ENCODE measurements at places on chromosomes 5 and 9. TPM values are rescaled to one million over a fixed set of nuclear protein-coding genes. Genes with fewer than 3 reads are reported as not detected.
A peak's percentile ranks its signal among the peaks of the same experiment; 100 is the strongest.

ZCCHC7 gene
- total RNA-seq: 31.7 TPM

FAM221B gene
- total RNA-seq: 0.26 TPM

- no peak for DNase-seq
These were observed 21.2 kb downstream of the RNF130 start for GRCh38 chr5:180050121-180050940.

DNA sequence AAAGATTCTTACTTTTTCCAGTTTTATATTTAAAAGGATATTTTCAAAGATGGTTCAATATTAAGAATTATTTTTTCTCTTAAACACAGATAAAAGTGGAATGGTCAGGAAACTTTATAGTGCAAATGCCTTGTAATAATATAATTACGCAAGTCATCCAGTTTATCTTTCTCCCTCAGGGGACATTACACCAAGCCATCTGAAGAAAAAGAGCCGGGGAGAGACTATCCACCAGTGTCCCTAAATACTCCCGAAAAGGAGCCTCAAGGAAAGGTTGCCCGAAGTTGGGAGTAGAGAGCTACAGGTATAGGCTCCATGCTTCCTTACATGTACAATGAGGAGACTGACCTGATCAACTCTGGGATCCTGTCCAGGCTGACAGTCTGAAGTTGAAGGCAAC is 101.1 kb downstream of the SERINC5 start:
- DNase-seq: no peak

- no peak for DNase-seq
These were observed 222.7 kb downstream of the MAST4 start for GRCh38 chr5:66818935-66819328.

DNA sequence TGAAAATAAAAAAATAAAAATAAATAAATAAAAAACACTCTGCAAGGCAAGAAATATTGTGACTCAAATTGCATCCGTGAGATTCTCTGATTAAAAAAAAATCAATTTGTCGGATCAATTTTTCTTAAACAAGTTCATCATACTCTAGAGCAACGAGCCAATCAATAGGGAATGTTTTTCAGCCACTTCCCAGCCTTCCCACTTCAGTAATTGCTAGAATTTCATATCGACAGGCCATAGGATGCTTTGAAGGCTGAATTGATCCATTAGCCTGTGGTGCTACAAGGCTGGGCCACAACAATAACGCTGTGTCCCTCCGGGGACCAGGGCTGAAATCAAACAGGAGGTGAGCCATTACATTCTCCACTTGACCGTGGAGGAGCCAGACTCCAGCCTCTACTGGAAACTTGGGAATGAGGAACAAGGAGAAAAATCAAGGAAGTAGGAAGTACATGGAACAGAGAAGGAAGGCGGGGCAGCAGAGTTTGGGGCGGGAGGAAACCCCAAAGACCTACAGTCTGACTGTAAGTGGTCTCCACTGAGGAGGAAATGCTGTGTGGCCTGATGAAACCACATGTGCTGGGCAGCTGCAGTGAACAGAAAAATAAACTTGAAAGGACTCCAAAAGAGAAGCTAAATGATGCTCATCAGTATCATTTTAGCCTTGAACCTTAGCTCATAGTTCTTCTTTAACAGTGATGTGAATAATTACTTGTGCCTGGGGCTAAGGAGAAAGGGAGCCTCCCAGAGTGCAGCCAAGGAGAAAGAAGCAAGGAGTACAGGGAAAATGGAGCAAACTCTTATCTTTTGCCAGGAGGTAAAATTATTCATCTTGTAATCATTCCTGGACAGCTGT is 308.6 kb downstream of the TLE1 start:
- DNase-seq: no peak

GRCh38 chr5:52798938-52799337 is 11.2 kb downstream of the ITGA1 start:
- no peak for DNase-seq

GRCh38 chr5:106976363-106976762 is 694.4 kb downstream of the EFNA5 start:
- DNase-seq: no peak

GRCh38 chr9:96874947-96875460 is 20.7 kb upstream of the ZNF782 start:
- no peak for DNase-seq

DNA sequence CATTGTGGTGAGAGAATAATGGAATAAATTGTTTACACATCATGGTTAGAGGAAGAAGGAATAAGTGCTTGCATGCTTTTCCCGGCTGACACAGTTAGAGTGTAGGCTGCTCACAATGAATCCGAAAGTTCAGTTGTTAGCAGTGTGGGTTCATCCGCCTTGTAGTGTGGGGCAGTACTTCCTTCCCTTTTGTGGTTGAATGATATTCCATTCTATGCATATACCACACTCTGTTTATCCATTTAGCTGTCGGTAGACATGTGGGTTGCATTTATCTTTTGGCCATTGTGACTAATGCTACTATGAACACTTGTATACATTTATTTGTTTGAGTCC is 84.0 kb downstream of the COL5A1 start:
- no peak for DNase-seq

- no peak for DNase-seq
These were observed 766.1 kb upstream of the CHD1 start for GRCh38 chr5:99694884-99695283.

DNA sequence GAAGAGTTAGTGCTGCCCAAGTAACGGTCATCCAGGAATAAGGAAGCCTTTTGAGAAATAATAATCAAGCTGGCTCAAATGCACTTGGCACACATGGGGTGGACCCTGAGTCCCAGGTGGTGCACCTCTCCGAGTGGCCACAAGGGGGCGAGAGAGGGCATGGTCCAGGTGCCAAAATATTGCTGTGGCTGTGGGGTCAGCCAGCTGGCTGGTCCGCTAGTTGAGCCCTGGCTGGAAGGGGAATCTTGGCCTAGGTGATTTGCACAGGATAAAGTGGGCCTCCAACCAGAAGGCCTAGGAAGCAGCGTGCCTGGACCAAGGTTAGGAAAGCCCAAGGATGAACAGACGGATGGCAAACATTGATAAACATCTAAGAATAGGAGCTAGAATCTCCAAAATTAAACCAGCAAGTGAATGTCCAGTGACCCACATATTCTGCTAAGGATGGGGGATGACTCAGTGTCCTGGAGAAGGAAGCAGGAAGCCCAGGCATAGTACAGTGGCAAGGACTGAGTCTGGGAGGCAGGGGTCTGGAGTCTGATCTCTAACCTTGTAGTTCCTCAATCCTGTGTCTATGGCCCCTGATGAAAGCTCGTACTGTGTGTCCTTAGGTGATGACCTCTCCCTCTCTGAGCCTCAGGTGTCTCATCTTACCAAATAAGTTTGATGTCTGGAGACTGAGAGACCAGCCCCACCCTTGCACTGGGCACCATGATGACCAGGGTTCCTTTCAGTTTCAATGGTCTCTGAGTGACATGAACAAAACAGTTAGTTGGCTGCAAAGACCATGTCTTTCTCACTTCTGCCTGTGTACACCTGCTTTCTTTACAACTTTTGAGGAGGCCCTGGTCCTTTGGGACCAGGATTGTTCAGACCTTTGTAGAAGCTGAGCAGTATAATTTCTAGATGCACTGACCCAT is 19.2 kb upstream of the SHB start:
- DNase-seq: peak; percentile 83

DNA sequence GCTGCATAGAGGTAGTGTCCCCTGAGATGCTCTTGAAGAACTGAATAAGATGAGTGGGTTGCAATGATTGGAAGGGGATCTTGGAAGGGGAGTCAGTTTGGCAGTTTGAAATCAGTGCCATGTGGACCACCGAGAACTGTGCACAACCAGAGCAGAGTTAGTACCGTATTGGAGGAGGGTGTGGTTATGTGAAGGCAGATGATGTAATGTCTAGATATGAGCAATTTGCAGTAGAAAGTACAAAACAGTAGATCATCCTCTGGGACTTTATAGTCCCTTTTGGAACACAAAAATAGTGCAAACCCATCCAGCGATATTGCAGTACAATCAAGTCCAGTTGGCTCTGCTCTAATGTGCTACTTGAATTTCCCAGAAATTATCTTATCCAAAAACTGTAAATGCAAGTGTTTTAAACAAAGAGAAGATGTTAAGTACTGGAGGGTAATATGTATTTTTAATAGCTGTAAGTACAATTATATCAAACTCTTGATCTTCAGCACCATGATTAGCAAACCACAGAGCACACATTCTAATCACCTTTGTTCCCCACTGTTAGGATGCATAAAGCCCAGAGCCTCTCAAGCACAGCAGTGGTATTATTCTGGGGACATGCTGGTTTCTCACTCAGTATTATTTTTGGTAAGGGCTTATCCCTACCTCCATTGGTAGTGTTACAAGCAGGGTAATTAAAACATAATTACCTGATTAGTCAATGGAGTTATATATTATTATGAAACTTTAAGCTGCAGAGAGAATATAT is 41.5 kb downstream of the MEGF10 start:
- no peak for DNase-seq
